Fibroblast of skin of left quadriceps (primary cell): ENCODE measurements at places on chromosomes 16 and 17.

DNA sequence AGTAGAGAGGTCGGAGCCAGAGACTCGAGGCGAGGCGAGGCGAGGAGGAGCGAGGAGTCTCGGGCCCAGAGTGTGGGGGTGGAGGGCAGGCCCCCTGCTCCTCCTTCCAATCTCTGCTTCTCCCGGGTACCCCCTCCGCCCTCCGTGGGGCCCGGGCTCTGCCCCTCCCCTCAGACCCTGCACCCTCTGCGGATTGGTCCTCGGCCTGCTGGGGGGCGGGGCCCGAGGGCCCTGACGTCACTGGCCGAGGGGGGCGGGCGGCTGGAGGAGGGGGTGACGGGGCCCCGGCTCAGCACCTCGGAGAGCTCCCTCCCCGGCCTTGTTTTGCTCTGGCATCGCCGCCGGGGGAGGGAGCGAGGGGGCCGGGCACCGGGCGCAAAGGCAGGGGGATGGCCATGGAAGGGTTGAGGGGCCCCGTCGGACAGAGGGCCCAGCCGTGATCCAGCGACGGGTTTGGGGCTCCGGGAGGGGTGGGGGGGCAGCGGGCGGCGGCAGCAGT is at the start of gene RUNDC3A:
TSS of gene RUNDC3A (plus strand) at position 282 of the 499 bp plus-strand sequence. CDS start 232 bp downstream, outside the sequence.
- DNase-seq, result peak; percentile 54

GRCh38 chr17:81394377-81394920 is 808 bp upstream of the BAHCC1 start:
- no peak for DNase-seq

DNA sequence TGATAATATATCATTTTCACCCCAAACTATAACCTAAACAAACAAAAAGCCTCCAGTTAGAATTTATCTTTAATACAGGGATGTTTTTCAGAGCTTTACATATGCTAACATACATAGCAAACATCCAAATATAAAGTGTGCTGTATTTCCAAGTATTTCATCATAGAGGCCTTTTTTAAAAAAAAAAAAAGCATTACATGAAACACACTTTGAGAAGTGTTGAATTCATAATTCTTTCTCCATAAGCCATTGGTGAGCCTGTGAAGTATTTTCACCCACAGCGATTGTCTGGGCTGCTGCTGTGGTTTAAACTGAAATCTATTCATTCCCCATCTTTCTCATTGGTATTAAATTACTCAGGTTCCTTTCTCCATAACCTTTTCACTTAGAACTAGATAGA is 503.4 kb upstream of the CDH8 start:
- DNase-seq, result peak; percentile 1

DNA sequence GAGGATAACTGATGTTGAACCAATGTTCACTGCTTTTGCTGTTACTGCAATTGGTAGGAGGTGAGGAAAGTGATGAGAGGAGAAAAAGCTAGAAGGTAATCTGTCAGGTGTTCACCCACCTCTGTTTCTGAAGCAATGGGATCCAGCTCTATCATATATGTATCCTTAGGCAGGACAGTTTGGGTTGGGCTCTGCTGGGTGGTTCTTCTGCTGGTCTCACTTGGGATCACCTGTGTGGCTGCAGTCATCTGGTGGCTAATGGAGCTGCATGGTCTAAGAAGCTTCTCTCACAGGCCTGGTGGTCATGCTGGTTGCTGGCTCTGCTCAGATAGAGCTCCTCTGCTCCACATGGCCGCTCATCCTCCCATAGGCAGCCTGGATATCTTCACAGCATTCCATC is 40.2 kb upstream of the ZCCHC14 start:
- no peak for DNase-seq

GRCh38 chr16:27253526-27253930 is 15.0 kb downstream of the NSMCE1 start:
- DNase-seq, result peak; percentile 59

DNA sequence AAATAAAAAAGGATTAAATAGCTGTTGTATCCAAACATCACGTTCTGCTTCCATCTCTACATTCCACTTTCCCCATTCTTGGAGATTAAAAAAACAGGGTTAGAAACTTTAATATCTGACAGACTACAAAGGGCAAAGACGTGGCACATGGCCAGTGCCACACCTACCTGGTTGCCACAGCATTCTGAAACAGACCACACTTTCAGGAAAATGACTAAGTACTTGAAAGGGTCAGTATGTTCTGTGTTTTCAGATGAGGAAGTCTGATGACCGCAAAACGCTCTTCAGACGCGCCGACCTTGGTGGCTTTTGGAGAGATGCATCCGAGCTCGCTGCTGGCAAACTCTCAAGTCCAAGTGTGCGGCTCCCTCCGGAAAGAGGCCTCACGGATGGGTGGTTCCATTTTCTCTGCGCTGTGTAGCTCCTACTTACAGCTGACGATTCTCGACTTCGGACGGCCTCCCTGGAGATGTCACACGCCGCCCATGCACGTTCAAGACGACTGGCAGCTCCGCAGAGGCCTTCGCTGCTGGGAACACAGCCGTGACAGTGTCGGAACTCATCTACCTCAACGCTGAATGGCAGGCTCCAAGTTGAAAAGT is 15.5 kb downstream of the MAP1LC3B start:
- no peak for DNase-seq

GRCh38 chr17:67124450-67125148 is 80.2 kb downstream of the CACNG1 start:
- DNase-seq, result no peak

GRCh38 chr16:53714205-53715022 is 10.5 kb downstream of the FTO start:
- no peak for DNase-seq

DNA sequence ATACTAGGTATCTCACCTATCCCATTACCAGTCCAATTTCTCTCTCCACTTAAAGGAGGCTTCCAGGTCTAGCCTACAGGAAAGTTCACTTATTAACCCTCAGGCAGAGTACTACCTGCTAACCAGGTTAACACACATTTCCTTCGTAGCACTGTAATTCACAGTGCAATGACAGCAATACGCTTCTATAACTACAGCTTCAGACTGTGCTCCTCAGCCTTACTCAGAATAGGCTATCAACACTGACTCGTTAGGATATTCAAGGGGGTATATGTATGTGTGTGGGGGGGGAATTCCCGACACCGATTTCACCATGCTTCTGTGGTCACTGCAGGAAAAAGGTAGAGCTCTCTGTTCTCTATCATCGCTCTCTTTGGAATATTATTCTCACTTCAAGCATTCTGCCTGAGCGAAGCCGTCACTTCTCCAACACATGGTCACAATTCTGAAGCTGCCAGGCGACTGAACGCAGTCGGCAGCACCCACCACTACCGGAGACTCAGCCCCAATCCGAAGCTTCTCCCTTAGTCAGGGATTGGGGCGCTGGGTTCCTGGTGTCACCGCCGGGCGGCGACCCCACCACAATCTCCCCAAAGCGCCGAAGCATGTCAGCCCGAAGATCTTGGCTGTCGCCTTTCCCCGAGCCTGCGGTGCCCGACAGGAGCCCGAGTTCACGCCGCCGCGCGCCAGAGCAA is 618 bp downstream of the GGA3 start:
- DNase-seq, result no peak

- DNase-seq, result no peak
Observed at GRCh38 chr17:10031606-10032005, 126.5 kb upstream of the RCVRN start.

DNA sequence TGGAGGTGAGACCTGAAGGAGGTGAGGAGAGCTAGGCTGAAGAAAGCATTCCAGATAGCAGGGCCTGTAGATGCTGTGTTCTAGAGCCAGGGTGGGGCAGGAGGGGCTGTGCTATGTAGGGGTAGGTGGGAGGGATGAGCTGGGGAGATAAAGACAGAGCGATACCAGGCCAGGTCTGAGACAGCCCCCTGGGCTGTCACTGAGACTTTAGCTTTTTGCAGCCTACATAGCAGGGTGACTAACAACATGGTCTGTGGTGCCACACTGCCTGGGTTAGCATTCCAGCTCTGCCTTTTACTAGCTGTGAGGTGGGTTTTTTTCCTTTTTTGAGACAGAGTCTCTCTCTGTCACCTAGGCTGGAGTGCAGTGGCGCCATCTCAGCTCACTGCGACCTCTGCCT is 14.3 kb downstream of the NUP85 start:
- no peak for DNase-seq
